ENCODE measurements at places on chromosomes 6 and 20.

DNA sequence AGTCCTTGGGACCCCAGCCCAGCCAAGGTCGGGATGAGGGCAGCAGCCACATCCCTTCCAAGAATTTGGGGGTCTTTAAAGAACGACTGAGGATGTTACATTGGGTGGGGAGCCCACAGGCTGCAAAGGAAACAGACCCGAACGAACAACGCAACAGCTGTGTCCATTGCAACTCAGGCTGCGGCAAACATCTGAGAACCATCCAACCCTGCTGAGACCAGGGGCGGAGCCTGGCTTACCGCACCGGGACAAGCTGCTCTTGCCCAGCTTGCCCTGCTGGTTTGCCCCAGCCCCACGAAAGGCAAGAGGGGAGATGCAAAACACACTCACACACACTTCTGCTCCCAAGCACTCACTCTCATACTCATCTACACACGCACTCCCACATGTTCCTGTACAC is 21.5 kb upstream of the TAF4 start:
- no peak for DNase-seq

GRCh38 chr6:96235927-96236326 is 220.2 kb downstream of the FUT9 start:
- DNase-seq = no peak

- DNase-seq = no peak
These were observed 245.4 kb downstream of the LRFN2 start for GRCh38 chr6:40341726-40342125.

DNA sequence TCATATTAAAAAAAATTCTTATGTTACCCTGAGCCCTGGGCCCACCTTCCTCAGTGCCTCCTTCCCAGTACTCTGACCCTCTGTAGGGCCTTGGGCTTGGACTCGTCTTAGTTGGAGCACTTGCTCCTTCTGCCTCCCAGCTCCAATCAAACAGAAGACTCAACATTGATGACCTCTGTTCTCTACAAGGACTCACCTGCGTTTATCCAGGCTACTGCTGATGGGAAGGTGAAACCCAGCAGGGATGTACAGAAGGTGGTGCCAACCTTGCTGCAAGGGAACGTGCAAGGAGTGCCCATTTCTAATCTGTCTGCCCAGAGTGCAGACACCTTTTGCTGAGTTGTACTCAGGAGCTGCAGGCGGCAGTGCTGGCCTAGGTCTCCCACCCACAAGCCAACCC is 38.9 kb downstream of the FYN start:
- no peak for DNase-seq

DNA sequence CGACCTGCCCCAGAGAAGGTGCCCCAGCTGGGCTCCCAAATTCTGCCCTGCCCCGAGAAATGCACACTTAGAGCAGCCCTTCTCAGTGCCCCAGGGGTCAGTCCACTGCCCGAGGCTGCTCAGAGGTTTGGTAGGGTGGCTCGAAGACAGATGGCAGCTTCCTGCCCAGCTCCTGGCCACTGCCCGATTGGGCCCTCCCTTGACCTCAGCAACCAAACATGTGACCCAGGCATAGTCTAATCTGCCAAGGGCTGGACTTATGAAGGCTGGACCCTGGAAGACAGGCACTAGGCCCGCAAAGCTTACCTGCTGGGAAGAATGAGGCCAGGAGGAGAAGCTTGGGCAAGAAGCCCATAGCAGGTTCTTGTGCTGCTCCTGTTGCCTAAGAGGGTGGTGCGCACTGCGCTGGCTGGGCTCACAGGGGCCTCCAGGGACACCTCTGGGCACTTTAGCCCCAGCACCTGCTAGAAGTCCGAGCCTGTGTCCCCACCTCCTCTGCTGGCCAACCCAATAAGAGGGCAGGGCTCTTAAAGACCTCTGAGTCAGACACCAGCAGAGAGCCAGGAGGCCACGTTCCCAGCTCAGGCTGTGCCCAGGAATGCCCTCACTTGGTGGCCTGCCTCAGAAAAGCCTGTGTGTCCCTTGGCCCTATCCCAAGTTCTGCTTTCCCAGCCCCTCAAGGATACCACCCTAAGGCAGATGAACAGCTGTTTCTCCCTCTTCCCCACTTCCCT is 5.5 kb downstream of the SIGLEC1 start:
- no peak for DNase-seq

GRCh38 chr6:168067081-168067759 is 11.8 kb downstream of the FRMD1 start:
- DNase-seq = no peak

GRCh38 chr6:30781395-30781742 is 37.0 kb upstream of the IER3 start:
- DNase-seq = no peak
